A549 treated with ZK216348 at 1 μM for 4 hours (cell line): ENCODE measurements at places on chromosomes 4 and X. TPM values are rescaled to one million over a fixed set of nuclear protein-coding genes. Genes with fewer than 3 reads are reported as not detected.

The HS3ST1 gene
- 0.04 to 0.75 TPM (median 0.44 TPM) in 5 replicates for total RNA-seq

The CXCL5 gene
- total RNA-seq, result 24.7 to 56.4 TPM (median 37.1 TPM) in 5 replicates

The CTAG1B gene
- not detected in 5 replicates for total RNA-seq

The KLF8 gene
- 0.07 to 0.14 TPM in 2 of 5 replicates, not detected in the others for total RNA-seq

The GAGE2A gene
- total RNA-seq, result not detected in 5 replicates

The TLR3 gene
- 0.15 to 0.72 TPM (median 0.39 TPM) in 5 replicates for total RNA-seq

The SMARCA1 gene
- 32.2 to 65.7 TPM (median 47.9 TPM) in 5 replicates for total RNA-seq
